ENCODE measurements at places on chromosomes 6 and 20. TPM values are rescaled to one million over a fixed set of nuclear protein-coding genes. Genes with fewer than 3 reads are reported as not detected.

TMC2 gene
- polyA plus RNA-seq, result 0.27 TPM

VARS2 gene
- polyA plus RNA-seq, result 37.5 TPM

HLA-DPB1 gene
- 24.1 TPM for polyA plus RNA-seq

VAPB gene
- polyA plus RNA-seq, result 38.3 TPM

BCL2L1 gene
- 55.4 TPM for polyA plus RNA-seq

ZNF165 gene
- polyA plus RNA-seq, result 2.2 TPM

APOBEC2 gene
- 20.8 TPM for polyA plus RNA-seq

OGFRL1 gene
- 14.3 TPM for polyA plus RNA-seq

BPIFA1 gene
- polyA plus RNA-seq, result not detected

TUBB1 gene
- polyA plus RNA-seq, result 4.3 TPM

FLRT3 gene
- 24.1 TPM for polyA plus RNA-seq

UCKL1 gene
- polyA plus RNA-seq, result 65.3 TPM

DNA sequence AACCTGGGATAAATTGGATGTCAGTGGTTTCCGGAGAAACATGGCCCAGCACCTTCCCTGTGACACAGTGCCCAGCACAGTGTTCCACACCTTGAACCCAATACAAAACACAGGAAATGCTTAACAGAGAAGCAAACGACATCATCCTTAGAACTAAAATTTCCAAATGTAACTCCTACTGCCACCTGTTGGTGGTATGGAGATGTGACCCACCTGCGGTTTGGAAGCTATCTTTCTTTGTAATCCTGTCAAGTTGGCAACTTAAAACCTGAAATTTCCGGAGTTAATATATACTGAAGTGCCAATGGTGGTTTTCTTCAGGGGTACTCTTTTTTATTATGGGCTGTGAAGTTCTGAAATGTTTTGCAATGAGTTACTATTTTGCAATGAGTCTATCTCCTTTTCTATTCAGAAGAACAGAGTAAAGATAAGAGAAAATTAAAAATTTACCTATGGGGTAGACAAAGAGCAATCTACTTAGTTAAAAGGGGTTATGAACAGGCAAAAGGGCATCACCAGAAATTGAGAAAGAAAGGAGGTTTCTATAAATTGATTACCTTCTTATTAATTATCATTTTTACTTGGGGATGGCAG, 658.8 kb downstream of the PTPRT start:
- DNase-seq, result peak; percentile 23

- no peak for DNase-seq
Observed at GRCh38 chr6:162358625-162359024, 368.9 kb downstream of the PRKN start.

- DNase-seq, result no peak
Observed at GRCh38 chr20:39479196-39479810, 517.2 kb downstream of the DHX35 start.

DNA sequence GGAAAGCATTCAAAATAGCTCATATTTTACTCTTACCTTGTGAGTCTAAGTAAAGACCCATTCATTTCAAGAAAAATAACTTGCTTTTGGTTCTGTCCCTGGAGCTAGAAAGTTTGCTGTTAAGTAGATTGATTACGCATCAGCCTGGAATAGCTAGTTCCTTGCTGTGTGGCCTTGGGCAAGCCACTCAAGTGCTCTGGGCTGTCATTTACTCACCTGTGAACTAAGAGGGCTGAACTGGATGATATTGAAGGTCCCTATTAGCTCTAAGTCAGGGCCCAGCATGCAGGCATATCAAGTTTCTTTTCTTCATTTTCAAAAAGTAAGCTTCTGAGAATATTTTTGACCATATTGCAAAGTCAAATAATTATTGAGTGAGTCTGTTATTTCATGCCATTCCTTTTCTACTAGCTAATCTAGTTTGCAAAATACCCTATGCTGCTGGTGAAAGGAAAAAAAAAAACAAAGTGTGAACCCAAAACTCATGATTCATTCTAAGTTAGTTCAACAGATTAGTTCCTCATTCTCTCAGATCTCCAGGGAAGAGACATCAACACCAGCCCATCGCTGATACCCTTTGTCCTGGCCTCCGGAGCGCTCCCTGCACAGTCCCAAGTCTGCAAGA, 106.5 kb upstream of the GMDS start:
- DNase-seq, result no peak

- no peak for DNase-seq
Observed at GRCh38 chr6:161389756-161390155, 115.9 kb upstream of the AGPAT4 start.

DNA sequence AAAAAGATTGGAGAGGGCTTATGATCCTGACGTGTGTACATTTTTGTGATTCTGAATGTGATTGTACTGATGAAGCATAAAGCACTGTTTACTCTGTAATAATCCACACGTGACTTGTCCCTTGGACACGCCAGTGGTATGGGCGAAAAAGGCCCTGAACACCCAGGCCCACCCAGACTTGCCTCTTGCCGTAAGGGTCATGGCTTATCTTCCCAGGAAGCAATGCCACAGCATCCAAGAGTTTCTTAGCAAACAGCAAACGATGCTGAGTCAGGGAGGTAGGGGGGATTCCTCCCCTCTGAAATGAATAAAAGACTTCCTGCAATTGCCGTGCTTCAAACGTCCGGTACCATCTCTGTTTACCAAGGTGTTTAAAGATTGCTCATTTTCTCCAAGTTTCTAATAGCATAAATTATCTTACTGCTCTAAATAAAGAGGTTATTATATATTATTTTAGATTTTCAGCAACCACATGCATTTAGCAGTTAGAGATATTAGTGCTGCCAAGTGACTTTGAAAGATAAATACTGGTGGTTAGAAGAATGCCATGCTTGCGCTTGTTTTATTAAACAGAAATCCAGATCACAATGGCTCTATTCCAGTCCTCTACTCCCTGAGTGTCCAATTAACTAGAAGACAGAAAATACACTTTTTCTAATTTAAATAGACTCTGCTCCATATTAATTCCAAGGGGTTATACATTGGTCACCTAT, 212.8 kb upstream of the CST7 start:
- no peak for DNase-seq

DNA sequence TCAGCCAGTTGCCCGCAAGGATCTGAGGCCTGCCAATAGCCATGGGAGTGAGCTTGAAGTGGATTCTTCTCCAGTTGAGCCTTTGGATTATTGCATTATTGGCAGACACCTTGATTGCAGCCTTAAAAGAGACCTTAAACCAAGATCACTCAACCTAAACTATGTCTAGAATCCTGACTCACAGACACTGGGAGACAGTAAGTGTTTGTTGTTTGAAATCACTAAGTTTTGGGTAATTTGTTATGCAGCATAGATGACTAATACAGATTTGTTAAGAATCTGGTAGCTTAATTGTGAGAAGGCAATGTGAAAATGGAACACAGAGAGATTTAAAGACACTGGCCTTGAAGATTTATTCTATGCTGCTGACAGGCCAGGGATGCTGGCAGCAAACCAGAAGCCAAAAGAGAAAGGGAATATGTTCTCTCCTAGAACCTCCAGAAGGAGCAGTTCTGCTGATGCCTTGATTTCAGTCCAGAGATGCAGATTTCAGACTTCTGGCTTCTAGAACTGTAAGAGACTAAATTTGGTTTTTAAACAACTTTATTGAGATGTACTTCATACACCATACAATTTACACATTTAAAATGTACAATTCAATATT, 17.6 kb downstream of the SIRPD start:
- DNase-seq, result no peak

- DNase-seq, result no peak
Observed at GRCh38 chr6:5466281-5467136, 205.2 kb downstream of the FARS2 start.

DNA sequence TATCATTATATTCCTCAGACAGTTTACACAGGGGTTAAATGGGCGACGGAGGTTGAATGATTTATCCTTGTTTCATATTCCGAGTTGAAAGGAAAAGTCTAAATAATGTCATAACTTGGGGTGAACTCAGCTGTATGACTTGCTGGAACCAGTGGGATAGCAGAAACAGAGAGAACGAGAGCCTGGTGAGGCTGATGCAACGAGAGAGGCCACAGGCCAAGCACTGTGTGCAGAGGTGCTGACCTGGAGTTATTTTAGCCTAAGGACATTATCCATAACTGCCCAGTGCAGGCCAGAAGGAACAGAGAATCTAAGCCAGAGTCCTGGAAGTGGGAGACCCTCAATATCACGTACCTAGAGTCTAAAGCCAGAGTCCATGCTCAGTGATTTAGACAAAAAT, 394.9 kb downstream of the MAFB start:
- DNase-seq, result no peak

GRCh38 chr6:16338577-16339264, 100.3 kb downstream of the GMPR start:
- DNase-seq, result no peak

GRCh38 chr6:31483392-31483791, 14.6 kb upstream of the MICB start:
- no peak for DNase-seq

- no peak for DNase-seq
Observed at GRCh38 chr20:57977569-57977968, 250.9 kb downstream of the ANKRD60 start.

GRCh38 chr20:10523443-10523842, 88.3 kb downstream of the SLX4IP start:
- no peak for DNase-seq

DNA sequence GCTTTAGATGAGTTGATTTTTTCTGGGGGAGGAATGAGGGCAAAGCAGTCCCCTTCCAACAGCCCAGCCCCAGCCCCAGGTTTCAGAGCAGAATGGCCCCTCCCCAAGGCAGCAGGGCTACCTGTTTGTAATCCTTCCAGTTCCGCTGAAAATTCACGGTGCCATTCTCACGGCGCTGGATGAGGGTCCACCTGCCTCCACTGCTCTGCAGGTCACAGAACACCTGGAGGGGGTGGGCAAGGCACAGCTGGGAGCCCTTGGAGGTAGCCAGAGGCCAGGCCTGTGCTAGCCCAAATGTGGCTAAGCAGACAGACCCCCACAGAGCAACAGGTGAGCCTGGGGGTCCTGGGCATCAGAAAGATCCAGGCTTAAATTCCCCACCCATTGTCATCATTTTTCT, 36.5 kb downstream of the ANGPT4 start:
- DNase-seq, result no peak

DNA sequence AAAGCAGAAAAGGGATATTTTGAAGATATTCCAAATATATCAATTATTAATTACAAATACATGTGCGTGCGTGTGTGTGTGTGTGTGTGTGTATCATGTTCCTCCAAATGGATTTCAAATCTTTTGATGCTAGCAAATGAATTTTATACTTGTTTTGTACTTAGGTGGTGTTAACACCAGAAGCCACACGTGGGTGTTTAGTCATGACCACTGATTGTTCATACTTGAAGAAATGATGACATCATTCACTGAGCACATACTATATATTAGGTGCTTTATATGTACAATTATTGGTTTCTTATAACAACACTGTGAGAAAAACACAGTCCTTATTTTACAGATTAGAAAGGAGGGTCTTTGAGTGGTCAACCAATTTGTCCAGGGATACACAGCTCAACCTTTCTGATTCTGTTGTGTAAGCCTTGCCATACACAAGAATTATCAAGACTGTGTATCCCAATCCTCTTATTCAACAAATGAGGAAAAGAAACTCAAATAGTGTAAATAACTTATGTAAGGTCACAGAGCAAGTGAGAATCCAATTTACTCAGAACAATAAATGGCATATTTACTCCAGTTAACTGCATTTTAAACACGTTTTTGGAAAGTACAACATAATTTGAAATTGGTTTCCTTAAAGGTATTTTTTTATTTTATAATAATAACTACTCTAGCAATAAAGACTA, 88.5 kb downstream of the BCAS1 start:
- DNase-seq, result no peak

- DNase-seq, result no peak
Observed at GRCh38 chr20:60091861-60092260, 133.6 kb downstream of the CDH26 start.

DNA sequence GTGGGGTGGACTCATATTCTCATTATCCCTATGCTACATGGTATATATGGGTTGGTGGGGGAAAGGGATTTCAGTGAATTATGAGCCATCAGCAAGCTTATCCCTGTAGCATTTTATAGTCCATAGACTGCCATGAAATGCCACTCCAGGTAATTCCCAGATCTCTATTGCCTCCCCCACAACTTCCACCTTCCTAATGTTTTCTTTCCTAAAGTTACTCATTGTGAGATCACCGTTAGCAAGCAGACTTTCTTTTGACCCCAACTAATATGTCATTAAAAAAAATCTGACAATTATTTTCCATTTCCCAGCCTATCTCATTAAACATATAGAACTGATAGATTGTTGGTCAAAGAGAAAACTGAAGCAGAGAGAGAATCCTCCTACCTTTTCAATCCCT, 40.7 kb upstream of the TBX18 start:
- DNase-seq, result no peak

GRCh38 chr20:19849341-19850197, 91.5 kb downstream of the RIN2 start:
- peak; percentile 20 for DNase-seq

DNA sequence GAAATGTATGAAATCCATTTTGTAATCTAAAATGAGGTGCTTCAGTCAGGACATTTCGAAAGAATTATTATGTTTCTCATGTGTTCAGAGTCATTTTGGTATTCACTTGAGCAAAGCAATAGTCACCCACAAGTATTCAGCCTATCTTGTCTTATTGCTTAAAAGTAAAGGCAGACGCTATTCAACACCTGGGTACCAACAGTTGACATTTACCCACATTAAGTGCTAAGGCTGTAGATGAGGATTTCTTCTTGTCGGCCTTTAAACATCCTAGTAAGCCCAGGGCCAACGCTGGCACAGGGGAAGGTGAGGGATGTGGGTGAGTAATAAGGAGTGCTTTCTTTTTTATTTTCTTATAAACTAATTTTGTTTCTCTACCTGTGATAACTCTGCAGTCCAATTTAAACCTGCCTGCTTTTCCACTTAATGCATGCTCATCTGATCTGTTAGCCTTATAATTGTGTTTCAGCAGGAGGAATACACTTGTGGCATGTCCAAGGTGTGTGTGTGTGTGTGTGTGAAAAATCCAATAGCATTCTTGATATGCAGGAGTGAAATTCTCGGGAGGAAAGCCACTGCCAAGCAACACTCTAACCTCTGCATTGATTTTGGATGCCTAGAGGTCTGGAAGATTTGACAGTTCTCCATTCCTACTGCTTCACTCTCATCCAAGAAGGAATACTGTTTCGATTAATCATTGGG, 252.0 kb downstream of the SOX4 start:
- no peak for DNase-seq

DNA sequence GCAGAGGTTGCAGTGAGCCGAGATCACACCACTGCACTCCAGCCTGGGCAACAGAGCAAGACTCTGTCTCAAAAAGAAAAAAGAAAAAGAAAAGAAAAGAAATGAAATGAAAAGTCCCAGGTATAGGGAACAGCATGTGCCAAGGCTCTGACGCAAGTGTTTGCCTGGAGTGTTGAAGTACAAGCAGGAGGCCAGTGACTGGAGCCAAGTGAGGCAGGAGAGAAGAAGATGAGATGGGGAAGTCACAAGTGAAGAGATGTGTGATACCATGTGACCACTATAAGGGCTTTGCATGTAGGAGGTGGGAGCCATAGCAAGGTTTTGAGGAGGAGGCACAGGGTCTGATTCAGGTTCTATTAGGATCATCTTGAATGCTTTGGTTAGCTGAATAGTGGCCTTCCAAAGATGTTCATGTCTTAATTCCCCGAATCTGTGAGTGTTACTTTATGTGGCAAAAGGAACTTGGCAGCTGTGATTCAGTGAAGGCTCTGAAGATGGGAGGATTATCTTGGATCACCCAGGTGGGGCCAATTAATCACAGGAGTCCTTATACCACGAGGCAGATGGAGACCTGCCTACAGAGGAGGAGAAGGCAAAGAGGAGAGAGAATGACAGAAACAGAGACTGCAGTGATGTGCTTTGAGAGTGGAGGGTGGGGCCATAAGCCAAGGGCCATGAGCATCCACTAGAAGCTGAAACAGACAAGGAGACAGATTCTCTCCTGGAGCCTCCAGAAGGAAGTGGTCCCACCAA, 91.1 kb upstream of the PTPN1 start:
- no peak for DNase-seq
